ENCODE measurements at places on chromosomes 12 and 14.

DNA sequence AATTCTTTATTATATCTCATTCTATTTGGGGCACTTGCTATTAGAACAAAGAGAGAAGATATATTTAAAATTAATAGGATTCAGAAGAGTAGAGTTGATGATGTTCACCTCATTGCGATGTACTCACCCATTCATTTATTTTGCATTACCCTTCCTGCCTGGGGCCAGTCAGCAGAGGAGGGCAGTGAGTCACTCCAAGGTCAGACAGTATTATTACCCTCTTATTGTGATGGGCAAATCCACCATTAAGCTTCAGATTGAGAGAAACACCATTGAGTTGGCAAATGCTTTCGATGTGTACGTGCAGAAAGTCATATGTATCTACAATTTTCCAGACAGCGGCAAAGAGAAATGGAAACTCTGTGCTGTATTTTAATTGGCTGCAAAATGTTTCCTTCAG is 134.2 kb downstream of the BICD1 start:
- DNase-seq, result no peak

GRCh38 chr12:126312457-126312856 is 1247.2 kb downstream of the AACS start:
- DNase-seq, result no peak

DNA sequence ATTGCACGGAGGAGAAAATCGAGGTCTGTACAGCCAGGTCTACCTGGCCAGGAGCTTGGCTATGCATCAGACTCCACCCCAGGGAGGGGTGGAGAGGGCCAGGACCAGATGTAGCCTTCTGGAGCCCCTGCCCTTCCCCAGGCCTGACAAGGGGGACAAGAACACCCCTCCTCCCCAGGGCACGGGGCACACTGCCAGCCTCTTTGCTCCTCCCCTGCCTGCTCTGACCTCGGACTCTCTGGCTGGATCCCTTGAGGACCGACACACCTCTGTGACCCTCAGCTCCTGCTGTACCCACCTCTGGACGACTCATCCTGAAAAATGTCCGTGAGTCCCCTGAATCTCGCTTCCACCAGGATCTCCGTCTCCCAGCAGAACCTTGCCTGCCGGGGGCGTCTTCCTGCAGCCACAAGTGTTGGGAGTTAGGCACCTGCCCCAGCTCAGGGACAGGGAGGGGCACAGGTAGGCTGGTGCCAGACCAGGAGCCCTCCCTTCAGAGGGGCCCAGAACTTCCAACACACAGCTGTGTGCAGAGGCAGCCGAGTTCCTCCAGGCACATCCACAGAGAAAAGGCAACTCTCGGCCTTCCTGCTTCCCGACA is 21.8 kb downstream of the AHNAK2 start:
- no peak for DNase-seq

DNA sequence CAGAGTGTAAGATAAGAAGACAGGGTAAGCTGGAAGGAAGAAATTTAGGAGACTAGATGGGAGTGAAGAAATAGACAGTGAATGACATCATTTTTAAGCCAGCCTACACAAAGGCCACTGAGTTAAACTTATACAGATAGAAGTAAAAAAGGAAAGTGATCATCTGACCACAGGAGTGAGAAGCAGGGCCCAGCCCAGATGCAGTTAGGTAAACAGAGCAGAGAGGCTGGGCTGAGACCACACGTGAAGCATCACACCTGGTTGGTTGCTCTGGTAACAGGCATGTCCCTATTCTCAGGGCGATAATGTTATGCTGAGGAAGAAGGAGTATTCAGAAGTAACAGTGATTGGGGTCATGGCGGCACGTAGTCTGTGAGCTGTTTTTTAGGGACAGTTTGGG is 1079.4 kb downstream of the AACS start:
- no peak for DNase-seq

DNA sequence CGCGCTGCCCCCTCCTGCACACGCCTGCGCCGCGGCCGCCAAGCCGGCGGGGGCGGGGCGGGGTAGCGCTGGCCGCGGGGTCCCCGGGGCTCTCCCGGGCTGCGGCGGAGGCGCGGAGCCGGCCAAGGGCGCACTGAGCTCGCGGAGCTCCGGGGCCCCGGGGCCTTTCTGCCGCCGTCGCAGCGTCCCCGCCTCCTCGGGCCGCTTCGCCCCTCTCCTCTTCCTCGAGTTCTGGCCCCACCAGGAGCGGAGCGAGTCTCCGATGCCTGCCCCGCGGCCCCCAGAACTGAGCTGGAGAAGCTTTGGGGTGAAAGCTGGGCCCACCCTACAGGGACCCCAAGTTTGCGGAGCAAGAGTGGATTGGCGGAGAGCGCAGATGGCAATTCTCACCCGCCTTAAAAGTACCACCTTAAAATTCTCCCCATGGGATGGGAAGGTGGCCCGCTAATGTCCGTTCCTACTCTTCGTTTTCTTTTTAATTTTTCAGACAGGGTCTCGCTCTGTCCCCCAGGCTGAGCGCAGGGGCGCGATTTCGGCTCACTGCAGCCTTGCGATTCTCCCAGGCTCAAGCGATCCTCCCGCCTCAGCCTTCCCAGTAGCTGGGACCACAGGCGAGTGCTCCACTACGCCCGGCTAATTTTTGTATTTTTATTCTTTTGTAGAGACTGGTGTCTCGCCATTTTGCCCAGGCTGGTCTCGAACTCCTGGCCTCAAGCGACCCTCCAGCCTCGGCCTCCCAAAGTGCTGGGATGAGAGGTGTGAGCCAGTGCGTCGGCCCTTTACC is 129.6 kb downstream of the NDUFA12 start:
- DNase-seq, result no peak

GRCh38 chr14:96698960-96699539 is 98.1 kb upstream of the VRK1 start:
- no peak for DNase-seq

- DNase-seq, result no peak
These were observed 48.4 kb downstream of the MYRFL start for GRCh38 chr12:69873429-69873828.

DNA sequence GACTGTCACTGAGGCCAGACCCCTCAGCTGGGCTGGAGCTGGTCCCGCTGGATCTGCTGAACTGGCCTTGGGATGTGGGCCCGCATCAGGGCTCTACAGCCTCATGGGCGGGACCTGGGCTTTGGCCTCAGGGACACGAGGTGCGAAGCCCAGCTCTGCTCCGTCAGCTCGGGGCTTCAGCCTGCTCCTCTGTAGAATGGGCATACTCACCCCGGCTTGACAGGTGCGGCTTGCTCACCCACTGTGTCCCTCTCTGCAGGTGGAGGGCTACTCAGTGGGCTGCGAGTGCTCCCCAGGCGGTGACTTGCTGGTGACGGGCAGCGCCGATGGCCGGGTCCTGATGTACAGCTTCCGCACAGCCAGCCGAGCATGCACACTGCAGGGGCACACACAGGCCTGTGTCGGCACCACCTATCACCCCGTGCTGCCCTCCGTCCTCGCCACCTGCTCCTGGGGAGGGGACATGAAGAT is 57.6 kb downstream of the BEGAIN start:
- no peak for DNase-seq

GRCh38 chr14:103738166-103738565 is 22.6 kb downstream of the ZFYVE21 start:
- DNase-seq, result no peak

GRCh38 chr12:120759591-120760348 is 34.1 kb downstream of the ACADS start:
- no peak for DNase-seq

- no peak for DNase-seq
These were observed 42.2 kb upstream of the NOS1 start for GRCh38 chr12:117403586-117404139.

DNA sequence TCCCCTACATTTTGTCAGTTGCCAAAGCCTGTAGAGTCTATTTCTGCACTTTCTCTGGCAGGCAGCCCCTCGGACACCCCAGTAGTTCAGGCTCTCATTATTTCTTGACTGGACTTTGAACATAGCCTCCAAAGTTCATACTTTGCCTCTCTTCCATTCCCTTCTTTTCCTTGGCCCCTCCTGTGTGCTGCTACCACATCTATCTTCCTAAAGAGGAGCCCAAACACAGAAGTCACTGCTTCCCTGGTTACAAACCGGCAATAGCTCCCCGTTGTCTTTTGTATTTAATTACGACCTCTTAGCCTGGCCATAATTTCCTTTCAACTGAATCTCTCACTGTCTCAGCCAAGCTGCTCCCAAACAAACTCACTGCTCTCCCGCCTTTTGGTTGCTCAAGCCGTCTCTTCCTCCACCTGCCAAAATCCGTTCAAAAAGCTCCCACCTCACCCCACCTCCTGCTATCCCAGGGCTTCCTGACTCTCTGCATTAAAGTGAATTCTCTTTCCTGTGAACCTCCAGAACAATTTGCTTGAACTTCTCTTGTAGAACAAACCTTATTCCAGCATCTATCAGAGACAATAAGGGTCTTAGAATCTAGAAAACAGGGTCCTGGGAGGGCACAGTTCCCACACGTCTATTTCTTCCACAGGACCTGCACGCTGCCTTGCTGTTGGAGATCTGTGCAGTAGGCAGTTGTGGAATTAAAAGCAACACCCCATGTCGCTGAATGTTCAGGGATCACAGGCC is 46.9 kb downstream of the PRMT8 start:
- DNase-seq, result no peak

DNA sequence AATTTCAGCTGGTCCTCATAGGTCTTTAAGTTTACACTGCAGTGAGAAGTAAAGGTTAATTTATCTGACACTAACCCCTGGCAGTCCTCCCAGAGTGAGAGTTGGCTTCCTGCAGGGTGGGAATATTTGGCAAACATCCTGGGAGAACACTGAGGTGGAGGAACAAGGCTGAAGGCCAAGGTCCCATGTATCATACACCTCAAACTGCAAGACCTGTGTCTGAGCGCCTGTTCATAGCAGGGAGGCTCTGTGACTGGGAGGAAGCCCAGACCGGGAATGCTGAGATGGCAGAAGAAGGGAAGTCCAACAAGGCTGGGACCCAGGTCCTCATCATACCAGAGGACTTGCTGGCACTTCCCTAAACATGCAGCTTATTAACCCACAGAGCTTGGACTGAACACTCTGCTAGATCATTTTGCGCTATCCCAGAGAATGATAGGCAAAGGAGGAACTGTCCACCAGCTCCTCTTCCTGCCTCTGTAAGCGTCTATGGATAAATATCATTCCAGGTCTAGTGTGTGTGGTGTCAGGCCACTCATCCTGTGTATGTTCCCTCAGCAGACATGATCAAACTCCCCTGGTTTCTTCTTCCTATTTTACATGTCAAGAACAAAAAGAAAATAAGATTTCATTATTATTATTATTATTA is 199.6 kb upstream of the CNOT2 start:
- no peak for DNase-seq

DNA sequence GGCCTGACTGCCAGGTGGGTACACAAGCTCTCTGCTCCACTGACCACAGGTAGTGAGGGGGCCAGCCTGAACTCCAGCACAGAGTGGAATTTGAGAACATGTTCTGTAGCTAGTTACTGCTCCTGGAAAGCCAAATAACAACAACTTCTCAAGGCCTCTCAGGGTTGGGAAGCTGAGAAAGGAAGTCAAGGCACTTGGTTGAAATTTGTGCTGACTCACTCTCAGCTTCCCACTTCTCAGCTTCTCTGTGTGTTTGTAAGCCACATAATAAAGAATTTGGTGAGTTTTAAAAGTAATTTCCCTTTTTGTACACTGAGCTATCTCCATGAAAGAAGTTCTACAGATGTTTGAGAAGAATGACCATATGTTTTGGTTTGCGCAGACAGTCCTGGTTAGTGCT is 234.9 kb downstream of the KTN1 start:
- DNase-seq, result no peak

DNA sequence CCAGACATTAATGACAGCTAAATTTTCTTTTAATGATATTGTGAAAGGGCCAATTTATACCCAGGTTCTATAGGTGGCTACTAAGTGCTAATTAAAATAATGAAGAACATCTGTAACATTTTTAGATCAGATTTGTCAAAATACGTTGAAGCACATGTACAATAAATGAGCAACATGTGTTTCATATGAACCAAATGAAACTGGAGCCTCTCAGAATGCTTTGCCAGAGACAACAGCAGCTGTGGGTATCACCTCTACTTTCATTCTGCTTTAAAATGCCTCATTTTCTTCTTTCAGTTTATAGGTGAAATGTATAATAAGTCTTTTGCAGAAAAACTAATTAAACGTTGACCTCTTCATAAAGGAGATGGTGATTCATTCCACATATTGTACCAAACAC is 26.1 kb upstream of the MYF6 start:
- no peak for DNase-seq

GRCh38 chr12:12357719-12358461 is 1.0 kb downstream of the BORCS5 start:
- DNase-seq, result no peak

DNA sequence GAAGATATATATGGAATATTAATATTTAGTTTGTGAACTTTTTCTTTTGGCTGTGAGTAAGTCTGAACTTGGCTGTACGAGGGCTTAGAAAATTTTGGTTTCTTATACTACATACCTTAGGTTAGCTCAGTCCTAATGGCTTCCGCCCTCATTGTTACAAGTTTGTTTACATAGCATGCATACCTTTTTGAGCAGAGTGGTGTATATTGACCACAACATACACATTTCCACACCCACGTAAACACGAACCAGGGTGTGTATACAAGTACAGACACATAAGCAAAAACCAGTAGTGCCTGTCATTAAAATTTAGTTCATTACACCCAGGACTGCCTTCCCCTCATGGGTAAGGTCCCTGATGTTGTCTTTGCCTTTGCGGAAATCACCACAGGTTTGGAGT is 230.2 kb upstream of the RGS6 start:
- DNase-seq, result no peak

- DNase-seq, result no peak
These were observed 126.9 kb upstream of the FGD4 start for GRCh38 chr12:32272465-32272864.

DNA sequence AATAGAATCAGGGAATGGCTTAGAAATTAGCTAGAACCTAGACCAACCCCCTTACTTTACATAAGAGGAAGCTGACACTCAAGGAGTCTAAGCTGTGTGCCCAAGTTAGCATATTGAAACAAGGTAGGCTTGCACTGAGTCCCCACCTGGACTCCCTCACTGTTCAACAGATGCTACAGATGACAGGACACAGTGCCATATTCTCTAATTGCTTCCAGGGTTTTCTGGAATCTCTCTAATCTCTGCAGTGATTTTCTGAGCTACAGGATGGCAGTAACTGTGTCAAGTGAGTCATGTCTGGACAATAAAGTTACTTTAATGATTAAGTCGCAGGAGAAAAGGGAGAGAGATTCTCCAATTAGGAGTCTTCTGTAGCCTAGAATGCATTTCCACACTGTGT is 35.8 kb downstream of the AKAP6 start:
- no peak for DNase-seq

DNA sequence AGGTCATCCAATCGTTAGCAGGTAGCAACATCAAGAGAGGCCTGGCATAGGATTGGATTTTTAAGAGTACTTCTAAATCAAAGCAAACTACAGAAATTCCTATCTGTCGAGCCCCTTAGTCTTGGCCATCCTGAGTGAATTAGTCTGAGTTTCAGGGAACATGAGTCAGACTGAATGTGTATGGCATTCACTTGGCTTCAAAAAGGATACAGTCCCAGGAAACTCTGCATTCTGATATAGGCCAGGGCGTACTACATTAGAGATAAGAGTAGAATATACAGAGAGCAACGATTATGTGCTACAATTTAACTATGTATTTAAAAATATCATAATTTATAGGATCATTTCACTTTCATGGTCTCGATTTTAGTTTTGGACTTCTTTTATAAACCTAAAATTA is 242.2 kb downstream of the SOX5 start:
- DNase-seq, result no peak
